Astrocyte of the cerebellum (primary cell): ENCODE measurements at places on chromosomes 7 and 10.

DNA sequence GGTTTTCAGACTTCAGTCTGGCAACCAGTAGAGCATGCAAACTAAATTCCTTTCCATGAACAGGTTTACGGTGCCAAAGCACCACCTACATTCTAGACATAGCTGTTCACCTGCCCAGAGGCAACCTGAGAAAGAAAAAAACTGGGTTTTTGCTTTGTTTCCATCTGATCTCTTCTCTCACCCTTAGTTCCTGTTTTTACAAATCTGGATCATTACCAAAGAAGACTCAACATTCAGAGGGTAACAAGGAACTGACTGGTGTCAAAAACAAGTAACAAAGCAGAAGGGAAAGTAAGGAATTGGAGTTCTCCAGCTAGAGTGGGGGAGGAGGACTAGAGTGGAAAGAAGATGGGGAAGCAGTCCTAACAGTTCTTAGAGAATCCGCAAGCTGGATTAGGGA, 36.4 kb downstream of the CPVL start:
- DNase-seq = no peak

- DNase-seq = no peak
Measured at GRCh38 chr7:13352677-13353076, 636.8 kb downstream of the ETV1 start.

GRCh38 chr7:138049505-138050116, 26.6 kb upstream of the AKR1D1 start:
- DNase-seq = no peak

DNA sequence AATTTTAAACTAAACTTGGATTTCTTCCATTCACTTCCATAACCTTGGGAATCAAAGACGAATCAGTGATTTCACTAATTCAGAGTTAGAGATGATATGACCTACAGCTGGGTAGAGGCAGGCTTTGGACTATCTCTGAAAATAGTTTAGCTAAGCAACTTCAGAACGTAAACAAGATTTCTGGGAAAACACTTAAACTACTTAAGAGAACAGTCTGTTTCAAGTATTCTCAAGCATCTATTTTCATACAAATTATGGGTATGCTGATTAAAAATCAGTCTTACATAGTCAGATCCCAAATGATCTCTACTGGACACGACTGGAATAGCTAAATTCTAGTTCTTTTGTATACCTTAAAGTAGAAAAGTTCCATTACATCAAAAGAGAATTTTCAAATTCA, 179.9 kb downstream of the PLCE1 start:
- no peak for DNase-seq

DNA sequence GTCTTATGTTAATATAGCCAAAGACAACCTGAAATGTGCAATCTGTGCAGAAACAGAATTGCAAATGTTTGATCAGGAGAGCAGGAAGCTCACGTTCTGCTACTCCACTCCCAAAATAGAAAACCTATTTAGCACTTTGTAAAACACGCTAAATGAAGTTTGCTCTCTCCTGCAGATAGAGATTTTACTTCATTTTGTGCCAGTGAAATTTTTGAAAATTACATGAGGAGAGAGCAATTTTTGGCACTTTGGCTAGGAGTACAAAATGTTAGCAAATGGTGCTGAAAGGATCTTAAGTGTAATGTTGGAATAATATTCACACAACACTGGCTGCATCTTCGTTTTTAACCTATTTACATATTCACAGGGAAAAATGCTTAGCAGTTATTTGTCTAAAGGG, 61.9 kb downstream of the SEM1 start:
- DNase-seq = no peak

DNA sequence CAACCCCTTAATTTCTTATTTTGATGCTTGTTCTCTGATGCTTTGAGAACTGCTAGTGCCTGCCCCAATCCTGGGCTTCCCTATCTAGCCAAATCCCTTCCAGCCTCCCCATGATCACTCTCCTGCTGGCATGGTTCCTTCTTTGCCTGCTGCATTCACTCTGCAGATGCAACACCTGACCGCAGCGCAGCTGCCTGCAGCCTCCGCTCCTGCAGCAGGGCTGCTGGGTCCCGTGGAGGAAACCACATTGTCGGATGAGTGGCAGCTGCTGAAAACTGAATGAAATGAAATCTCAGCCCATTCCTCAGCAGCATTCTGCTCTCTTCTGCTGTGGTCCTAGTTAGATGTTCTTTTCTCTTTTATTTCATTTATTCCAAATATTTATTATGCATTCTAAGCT, 320.3 kb downstream of the CCDC3 start:
- DNase-seq = no peak

DNA sequence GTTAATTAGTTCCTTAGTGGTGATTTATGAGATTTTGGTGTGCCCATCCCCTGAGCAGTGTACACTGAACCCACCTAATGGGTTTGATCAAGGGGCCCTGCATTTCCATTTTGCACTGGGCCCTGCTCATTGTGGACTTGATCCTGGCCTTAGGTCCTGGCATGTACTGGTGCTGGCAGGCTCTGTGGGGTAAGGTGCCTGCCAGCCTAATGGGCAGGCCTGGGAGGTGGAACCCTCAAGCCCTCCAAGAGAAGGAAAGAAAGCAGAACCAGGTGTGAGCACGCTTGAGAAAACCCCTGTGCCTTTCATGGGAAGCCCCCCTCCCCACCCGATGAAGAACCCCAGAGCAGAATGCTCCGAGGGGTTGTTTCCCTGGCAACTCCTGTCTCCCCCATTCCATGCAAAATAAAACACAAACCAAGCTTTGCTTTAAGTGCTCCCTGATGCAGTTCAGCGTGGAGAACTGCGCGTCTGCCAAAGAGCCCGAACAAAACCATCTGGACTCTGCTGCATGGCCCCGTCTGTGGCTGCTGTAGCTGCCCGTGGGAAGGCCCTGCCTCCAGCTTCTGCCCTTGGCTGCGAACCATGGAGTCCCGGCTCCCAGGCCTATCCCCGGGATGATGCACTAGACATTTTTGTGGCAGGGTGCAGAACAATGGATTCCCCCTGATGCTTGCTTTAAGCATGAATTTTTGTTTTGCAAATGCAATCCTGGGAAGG, 123.3 kb downstream of the PRPF18 start:
- DNase-seq = peak; percentile 80

GRCh38 chr7:106037489-106038176, 74.5 kb downstream of the SYPL1 start:
- DNase-seq = no peak

GRCh38 chr10:77702166-77702565, 64.6 kb upstream of the KCNMA1 start:
- DNase-seq = peak; percentile 85

DNA sequence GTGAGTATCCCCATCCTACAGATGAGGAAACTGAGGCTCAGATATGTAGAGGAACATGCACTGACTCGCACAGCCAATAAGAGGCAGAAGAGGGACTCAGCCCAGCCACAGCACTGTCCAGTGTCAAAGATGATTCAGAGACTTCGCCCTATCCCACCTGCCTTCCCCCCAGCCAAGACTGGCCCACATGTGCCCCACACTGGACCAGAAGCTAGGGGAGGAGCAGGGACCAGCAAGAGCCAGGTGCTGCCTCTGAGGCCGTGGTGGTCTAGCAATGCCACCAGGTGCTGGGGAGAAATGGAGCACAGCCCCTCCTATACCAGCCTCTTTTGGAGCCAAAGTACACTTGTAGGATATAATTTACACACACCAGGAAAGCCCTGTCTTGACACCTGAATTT, 22.3 kb downstream of the GRID1 start:
- DNase-seq = no peak

DNA sequence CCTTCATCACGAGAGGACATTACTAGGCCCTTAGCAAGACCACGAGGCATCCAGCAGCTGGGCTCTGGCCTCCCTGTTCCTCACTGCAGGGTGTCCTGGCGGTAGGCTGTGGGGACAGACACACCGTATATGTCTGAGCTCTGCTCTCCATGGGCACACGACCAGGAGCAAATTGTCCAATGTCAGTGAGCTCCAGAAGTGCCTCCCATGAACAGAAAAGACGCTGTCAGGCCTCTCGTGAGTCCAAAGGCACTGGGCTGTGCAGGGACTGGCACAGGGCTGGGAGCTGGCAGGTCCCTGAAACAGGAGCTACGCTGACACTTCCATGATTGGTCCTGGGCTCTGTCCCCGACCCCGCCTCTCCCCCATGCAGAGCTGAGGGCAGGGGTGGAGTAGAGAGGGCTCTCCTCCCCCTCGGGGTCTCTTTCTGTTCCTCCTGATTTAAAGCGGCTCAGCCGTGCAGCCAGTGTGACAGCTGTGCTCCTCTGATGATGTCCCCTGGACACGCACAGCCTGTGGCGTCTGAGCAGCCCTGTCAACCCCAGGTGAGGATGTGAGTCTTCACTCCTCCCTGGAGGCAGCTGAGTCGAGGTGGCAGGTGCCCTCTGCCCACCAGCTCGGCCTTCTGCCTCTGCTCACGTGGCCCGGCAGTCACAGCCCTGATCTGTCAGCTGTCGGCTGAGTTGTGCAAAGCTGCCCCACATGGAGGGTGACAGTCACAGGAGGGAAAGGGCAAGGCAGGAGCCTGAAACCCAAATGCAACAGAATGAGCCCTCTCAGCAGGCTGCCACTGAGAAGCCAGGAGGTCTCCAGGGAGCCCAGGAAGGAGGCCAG, 13.0 kb downstream of the ANTXRL start:
- DNase-seq = no peak

GRCh38 chr10:119726676-119727261, 919 bp downstream of the INPP5F start:
- no peak for DNase-seq

GRCh38 chr10:84135836-84136235, 3.5 kb upstream of the GHITM start:
- DNase-seq = no peak

DNA sequence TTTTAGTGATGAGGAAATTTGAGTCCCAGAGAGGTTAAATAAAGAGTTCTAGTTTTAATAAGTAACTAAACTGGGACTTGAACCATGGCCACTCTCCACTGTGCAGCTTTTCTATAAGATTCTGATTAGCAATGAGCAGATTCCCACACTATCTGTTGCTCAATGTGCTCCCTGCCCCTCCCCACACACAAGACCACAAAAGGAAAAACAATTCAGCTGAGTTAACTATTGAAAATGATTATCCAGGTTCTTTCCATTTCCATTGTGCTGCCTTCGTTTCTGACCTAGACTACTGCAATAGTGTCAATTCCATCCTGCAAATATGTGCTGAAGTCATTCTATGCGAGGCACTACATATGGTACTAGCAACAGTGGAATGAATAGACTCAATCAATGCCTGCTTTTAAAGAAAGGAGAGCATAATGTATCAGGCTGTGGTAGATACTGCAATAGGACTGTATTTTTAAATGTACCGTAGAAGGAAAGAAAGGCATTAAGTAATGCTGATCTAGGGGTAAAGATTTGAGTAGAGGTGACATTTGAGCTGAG, 97.0 kb downstream of the SEMA3C start:
- no peak for DNase-seq

DNA sequence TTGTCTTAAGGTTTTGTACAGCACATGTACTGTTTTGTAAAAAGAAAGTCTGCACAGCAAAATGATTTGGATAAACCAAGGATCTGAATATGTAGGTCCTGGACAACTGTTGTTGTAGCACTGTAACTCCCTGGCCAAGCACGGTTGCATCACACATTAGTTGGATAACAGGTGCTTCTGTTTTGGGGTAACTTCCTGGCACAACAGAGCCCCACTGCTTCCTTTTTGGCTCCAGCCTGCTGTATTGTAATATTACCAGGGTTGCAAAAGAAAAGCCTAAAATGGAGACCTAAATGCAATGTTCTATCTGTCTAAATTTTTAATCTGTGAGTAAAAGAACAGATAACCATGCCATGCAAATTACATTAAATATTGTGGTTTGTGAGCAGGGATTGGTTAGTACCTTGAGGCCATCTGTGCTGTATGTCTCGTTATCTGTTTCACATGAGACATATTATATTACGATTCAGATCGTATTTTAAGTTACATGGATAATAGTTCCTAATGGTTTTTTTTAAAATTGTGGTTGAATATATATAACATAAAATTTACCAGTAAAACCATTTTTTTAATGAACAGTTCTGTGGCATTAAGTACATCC, 27.5 kb upstream of the WAC start:
- DNase-seq = no peak

DNA sequence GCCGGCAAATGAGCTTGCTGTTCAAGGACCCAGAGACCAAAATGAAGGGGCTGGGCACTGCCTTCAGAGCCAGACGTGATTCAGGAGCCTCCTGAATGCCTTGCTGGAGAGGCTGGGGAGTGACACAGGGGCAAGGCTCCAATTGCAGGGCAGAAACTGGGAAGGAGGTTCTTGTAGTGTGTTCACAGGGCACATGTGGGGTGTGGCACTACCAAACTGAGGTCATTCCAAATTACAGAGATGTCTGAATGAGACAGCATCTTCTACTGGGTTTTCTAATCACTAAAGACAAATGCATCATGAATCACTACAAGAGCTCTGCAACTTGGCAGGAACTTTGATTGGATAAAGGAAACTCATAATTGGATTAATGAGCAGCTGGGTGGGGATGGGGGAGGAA, 17.8 kb downstream of the CRTAC1 start:
- DNase-seq = no peak

- no peak for DNase-seq
Measured at GRCh38 chr10:45224219-45224841, 91.1 kb downstream of the OR13A1 start.

GRCh38 chr7:85508642-85509410, 322.0 kb upstream of the SEMA3D start:
- DNase-seq = peak; percentile 2

DNA sequence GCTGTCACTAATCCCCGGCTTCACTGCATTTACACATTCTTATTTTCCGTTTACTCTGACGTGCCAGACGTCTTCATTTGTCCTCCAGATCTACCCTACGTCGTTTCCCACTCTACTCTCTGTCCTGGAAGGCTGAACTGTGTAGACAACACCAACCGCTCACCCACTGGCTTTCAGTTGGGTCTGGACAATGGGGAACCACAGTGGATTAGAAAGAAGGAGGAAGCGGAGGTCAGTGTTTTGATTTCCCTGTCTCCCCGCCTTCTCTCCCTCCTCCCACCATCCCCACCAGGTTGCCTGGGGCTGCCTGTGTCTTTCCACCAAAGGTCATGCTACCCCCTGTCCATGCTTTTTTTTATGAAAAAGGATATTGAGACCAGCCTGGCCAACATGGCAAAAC, 14.0 kb upstream of the CTBP2 start:
- DNase-seq = no peak
